ENCODE measurements at places on chromosomes 16 and 17.

- no peak for DNase-seq
Observed at GRCh38 chr16:75202069-75202590, 4.8 kb downstream of the CTRB2 start.

DNA sequence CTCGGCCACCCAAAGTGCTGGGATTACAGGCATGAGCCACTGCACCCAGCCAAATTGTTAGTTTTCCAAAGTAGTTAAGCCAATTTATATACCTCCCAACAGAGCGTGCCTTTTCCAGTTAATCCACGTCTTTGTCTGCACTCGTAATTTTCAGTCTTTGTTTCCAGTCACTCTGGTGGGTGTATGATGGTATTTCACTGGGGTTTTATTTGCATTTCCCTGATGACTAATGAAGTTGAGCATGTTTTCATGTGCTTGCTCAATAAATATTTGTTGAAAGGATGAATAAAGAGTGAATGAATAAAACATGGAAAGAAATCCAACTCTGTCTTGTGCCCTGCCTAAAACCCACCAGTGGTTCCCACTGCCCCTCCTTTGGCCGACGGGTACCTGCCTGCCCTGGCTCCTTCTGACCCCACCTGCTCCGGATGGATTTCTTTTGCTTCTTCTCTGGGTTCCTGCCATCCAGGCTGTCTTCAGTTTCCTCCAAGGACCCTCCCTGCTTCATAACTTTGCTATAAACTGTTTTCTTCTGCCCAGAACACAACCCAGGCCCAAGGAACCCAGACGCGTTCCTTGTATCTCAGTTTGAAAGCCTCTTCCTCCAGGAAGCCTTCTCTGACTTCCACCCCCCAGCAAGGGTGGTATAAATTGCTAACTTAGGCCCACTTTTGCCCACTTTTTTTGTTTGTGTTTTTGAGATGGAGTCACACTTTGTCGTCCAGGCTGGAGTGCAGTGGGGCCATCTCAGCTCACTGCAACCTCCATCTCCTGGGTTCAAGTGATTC is 3.0 kb upstream of the ABCC1 start:
- no peak for DNase-seq

DNA sequence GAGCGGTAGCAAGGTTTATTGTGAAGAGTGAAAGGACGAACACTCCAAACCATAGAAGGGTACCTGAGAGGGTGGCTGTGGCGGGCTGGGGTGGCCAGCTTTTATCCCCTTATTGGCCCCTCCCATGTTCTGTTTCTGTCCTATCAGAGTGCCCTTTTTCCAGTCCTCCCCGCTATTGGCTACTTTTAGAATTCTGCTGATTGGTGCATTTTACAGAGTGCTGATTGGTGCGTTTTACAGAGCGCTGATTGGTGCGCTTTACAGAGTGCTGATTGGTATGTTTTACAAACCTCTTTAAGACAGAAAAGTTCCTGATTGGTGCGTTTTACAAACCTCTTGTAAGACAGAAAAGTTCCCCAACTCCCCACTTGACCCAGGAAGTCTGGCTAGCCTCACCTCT is 12.5 kb downstream of the GSG1L2 start:
- no peak for DNase-seq

GRCh38 chr17:35898283-35899070 is 18.3 kb upstream of the CCL5 start:
- DNase-seq = peak; percentile 69

DNA sequence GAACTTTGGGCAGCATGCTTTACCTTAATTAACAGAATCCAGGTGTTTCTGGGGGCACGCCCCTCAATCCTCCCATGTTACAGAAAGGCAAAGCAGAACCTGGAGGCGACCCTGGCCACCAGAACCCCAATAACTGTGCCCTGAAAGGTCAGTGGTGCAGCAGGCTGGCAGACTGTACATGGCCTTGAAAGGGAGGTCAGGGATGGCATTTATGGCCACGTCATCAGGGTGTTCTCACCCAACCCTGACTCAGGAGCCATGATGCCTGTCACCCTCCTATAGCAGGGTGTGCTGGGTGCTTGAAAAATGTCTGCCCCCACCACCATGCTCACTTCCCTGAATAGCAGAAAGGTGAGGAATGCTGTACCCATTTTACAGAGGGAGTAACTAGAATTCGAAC is 177.7 kb downstream of the TMEM132E start:
- no peak for DNase-seq

- DNase-seq = no peak
Observed at GRCh38 chr16:79794941-79795340, 194.4 kb upstream of the MAF start.

DNA sequence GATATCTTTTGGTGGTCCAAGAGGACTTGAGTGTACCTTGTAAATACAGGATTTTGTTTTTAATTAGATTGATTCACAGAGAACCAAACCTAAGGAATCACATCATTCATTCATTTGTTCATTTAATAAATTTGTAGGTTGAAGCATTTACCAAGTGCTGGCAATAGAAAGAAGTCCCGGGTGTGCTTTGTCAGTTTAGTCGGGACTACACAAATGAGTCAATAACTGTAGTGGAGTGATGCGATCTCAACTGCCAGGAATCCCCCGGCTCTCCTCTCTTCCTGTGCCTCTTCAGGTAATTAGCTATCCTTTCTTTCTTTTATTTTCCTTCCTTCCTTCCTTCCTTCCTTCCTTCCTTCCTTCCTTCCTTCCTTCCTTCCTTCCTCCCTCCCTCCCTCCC is 1.4 kb upstream of the WWOX start:
- no peak for DNase-seq

All from activated CD4-positive, alpha-beta T cell treated with anti-CD3 and anti-CD28 coated beads for 36 hours (primary cell).